Ascending aorta (tissue), 2 donors: ENCODE measurements at places on chromosomes 16 and 17.
A peak's percentile ranks its signal among the peaks of the same experiment; 100 is the strongest.

DNA sequence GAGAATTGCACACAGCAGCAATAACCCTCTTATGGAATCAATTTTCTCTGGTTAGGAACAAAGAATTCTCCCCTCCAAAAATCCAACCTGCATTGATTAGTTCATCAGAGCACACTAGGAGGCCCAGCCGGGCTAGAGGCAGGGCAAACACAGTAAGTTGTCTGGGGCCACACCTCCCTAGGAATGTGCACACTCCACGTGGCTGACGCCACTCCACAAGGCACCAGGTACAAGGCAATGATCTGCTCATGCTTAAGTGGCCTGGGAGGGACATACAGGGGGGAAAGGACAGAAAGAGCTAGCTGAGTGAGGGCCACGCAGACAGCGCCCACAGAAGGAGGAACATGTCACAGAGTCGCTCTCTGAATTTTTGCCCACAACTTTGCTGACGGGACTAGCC lies 107.6 kb downstream of the SLC39A11 start:
- no peaks in the 10 kb centered on the region for H3K27me3 ChIP-seq
- no peak overlapping the region for H3K4me3 ChIP-seq
- DNase-seq = no peak
- no peak overlapping the region for H3K27ac ChIP-seq
- H3K4me1 ChIP-seq = no peaks in the 10 kb centered on the region

DNA sequence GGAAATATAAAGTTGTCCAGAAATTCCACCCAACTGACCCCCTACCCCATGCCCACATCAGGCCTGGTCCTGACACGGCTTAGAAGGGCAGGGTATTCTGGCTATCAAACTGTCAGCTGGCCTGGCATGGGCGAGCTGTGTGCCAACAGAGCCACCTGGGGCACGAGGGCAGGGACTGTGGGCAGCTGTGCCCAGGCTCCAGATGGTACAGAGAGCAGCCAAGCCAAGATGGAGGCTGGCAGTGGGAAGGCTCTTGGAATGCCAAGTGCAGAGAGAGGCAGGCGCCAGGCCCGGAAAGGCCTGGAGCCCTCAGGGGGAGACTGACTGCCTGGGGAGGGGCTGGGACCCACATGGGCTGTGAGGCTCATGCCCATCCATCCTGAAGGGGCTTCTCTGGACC lies 24.3 kb upstream of the PHF12 start:
- H3K27ac ChIP-seq = no peak overlapping the region
- H3K4me1 ChIP-seq = no peaks in the 10 kb centered on the region
- H3K4me3 ChIP-seq = no peak overlapping the region

GRCh38 chr17:32873114-32873513 lies 3.8 kb downstream of the MYO1D start:
- peaks cover 51% of the 10 kb centered on the region for H3K4me1 ChIP-seq
- H3K27me3 ChIP-seq = no peaks in the 10 kb centered on the region
- H3K36me3 ChIP-seq = no peaks in the 10 kb centered on the region
- DNase-seq = no peak
- H3K4me3 ChIP-seq = peak overlapping the region; percentile 9

- H3K27ac ChIP-seq = no peak overlapping the region
- H3K4me3 ChIP-seq = no peak overlapping the region
- no peaks in the 10 kb centered on the region for H3K27me3 ChIP-seq
- H3K4me1 ChIP-seq = no peaks in the 10 kb centered on the region
- H3K36me3 ChIP-seq = no peaks in the 10 kb centered on the region
- DNase-seq = no peak
These were observed 60.0 kb upstream of the CHMP6 start for GRCh38 chr17:80931421-80932265.

DNA sequence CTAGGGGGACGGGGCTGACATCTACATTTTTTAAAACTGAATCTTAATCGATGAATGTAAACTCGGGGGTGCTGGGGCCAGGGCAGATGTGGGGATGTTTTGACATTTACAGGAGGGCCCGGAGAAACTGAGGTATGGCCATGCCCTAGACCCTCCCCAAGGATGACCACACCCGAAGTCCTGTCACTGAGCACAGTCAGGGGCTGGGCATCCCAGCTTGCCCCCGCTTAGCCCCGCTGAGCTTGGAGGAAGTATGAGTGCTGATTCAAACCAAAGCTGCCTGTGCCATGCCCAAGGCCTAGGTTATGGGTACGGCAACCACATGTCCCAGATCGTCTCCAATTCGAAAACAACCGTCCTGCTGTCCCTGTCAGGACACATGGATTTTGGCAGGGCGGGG lies 21.4 kb downstream of the ADAM11 start:
- no peak overlapping the region for H3K27ac ChIP-seq
- no peaks in the 10 kb centered on the region for H3K36me3 ChIP-seq
- no peak overlapping the region for H3K4me3 ChIP-seq
- peaks cover 13% of the 10 kb centered on the region for H3K4me1 ChIP-seq
- H3K27me3 ChIP-seq = no peaks in the 10 kb centered on the region

DNA sequence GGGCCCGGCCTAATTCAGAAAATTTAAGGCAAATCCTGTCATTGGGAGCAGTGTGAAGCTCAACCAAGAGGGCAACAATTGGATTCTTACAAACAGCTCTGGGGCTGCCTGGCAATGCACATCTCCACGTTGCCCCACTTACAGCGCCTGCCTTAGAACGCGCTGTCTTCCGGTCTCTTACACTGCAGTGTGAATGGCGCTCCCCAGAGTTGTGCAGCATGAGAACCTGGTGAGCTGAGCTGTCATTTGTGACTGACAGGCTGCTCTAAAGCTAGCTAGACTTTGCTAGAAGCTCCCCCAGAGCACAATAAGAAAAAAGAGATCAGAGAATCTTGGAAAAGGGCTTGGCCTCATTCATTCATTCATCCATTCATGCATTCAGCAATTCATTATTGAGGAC lies 64.5 kb upstream of the PLCG2 start:
- no peak overlapping the region for H3K27ac ChIP-seq
- no peaks in the 10 kb centered on the region for H3K27me3 ChIP-seq
- no peak for DNase-seq
- no peak overlapping the region for H3K4me3 ChIP-seq

DNA sequence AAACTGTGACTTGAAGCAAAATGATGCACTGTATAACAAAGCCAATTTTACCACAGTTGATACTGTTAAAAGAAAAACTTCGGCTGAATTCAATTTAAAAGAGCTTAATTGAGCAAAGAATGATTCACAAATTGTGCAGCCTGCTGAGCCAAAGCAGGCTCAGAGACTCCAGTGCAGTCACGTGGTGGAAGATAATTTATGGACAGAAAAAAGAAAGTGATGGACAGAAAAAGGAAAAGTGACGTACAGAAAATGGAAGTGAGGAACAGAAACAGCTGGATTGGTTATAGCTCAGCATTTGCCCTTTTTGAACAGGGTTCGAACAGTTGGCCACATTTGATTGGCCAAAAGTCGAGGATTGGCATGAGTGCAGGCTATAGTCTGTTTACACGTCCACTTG lies 25.7 kb downstream of the ZSWIM7 start:
- peaks cover 19% of the 10 kb centered on the region for H3K36me3 ChIP-seq
- H3K27me3 ChIP-seq = no peaks in the 10 kb centered on the region
- H3K4me3 ChIP-seq = no peak overlapping the region
- H3K27ac ChIP-seq = no peak overlapping the region
- H3K4me1 ChIP-seq = no peaks in the 10 kb centered on the region
